ENCODE measurements at places on chromosomes 5 and 9.

DNA sequence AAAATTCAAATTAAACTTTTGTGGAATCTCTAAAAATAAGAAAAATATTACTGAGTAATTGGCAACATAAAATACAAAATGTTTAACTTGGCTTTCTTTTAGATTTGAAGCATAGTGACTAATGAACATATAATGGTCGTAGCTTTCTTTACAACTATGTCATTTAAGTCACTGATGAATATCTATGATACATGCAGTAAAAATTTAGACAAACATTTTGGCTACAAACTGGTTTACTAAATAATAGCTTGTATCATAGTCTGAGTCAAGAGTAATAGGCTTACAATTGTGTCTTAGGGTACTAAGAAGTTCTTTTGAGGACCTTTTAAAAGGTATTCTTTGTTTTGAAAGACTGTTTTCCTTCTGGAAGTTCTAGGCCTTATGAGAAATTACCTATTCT, 2.0 kb upstream of the APC start:
- DNase-seq = no peak

DNA sequence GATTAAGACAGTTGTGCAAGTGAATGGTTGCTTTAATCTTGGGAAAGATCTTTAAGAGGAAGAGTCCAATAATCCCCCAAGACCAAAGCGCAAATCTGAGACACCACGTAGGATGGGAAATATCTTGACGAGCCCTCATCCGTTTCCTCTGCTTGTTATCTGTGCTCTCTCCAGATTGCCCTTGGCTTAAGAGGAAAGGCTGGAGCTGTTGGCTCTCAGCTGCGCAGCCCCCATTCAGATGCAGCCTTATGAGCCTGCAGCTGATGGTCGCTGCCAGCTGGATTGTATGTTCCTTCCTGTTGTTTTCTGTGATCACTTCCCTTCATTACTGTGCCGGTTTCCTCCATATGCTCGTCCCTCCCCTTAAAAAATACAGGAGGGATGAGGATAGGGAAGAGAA, 47.7 kb downstream of the PWWP2A start:
- no peak for DNase-seq

DNA sequence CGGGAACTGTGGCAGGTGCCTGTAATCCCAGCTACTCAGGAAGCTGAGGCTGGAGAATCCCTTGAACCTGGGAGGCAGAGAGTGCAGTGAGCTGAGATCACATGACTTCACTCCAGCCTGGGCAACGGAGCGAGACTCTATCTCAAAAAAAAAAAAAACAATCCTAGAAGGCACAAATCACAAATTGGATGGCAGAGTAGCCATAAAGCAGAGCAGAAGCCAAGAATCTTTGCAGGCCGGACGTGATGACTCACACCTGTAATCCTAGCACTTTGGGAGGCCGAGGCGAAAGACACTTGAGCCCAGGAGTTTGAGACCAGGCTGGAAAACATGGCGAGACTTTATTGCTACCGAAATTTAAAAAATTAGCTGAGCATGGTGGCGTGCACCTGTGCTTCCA, 9.2 kb upstream of the FUBP3 start:
- DNase-seq = no peak

- no peak for DNase-seq
Observed at GRCh38 chr9:26891726-26892125, 876 bp downstream of the CAAP1 start.

- DNase-seq = no peak
Observed at GRCh38 chr5:116137544-116138378, 52.9 kb downstream of the COMMD10 start.

DNA sequence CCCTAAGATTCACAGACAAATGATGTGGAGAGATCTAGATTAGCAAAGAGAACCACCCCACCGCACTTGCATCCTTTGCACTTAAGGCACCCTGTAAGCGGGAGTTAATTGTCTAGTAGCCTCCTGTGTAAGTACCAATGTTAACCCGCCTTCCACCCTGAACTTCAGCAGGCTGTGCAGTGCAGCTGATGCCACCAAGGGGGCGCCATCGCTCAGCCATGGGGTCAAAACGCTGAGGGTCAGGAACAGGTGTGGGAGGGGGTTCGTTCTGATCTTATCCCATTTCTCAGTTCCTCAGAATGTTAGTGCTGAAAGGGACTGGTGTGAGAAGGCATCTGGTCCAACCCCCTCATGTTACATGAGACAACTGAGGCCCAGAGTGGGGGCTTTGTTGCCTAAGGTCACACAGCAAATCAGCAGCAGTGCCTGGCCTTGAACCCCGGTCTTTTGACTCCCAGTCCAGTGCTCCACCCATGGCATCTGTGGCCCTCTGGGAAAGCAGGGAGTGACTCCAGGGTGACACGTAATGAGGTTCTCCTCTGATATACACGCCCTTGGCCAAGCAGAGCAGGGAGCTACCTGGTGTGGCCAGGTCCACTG, 57.3 kb downstream of the CYFIP2 start:
- DNase-seq = no peak

- DNase-seq = peak; percentile 5
Observed at GRCh38 chr5:125409861-125410536, 663.6 kb upstream of the ZNF608 start.

DNA sequence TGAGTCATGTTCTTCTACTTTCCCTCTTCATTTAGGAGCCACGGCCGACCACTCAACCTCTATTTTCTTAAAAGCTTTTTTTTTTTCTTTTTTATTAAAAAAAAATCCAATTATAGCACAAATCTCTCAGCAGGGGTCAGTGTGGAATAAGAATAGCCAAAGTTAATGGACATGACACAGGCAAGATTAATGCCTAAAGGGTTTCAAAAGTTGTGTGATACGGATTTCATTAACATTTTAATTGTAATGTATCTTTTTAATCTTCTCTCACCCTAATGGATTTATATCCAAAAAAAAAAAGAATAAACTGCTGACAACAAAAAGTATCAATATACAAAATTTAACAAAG, 5.4 kb downstream of the NACC2 start:
- no peak for DNase-seq

GRCh38 chr5:150700246-150700593, 642 bp downstream of the RBM22 start:
- no peak for DNase-seq

- no peak for DNase-seq
Observed at GRCh38 chr5:69295088-69295754, 37.4 kb downstream of the CCDC125 start.

GRCh38 chr5:103475629-103476240, 86.9 kb downstream of the NUDT12 start:
- DNase-seq = no peak

DNA sequence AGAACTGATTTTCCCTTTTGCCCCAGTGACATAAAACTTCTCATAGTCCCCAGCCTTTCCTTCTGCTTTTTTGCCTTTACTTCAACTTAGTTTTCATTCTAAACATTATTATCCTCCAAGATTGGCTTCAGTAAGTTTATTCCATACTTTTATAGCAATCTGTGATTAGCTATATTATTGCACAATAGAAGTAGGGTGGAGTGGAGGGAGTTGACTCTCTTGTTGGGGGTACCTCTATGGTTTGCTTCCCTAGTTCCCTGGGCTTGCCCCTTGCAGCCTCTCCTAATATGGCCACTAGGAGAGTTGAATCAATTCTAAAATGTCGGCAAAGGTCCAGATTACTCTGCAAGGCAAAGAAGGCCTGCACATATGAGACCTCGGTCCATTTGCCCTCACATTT, 36.4 kb upstream of the TYRP1 start:
- DNase-seq = no peak

- no peak for DNase-seq
Observed at GRCh38 chr5:45622365-45622764, 73.8 kb downstream of the HCN1 start.

- no peak for DNase-seq
Observed at GRCh38 chr5:145775893-145776444, 59.2 kb downstream of the PRELID2 start.

DNA sequence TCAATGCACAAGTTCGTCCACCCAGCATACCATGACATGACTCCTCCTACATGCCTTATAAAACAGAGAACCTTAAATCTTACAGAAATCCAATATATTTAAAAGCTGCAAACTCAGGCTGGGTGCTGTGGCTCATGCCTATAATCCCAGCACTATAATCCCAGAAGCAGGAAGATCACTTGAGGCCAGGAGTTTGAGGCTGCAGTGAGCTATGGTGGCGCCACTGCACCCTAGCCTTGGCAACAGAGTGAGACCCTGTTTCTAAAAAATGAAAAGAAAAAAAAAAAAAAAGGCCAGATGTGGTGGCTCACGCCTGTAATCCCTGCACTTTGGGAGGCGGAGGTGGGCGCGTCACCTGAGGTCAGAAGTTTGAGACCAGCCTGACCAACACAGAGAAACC, 68.7 kb downstream of the MTMR12 start:
- DNase-seq = no peak

DNA sequence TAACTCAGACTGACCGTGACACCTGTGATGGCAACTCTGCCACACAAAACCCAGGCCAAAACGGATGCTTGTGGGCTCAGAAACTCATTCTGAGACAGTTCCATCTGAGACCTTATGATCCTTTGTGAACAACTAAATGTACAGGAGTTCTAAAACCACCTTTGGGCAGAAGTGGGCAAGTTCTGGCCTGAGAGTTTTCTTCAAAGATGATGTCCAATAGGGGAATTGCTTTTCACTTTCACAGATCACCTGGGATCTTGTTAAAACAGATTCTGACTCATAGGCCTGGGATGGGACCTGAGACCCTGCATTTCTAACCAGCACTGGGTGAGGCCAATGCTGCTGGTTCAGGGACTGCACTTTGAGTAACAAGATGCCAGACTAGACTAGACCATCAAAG, 67.8 kb upstream of the SLC25A51 start:
- no peak for DNase-seq

GRCh38 chr9:133402689-133403088, 15.1 kb downstream of the REXO4 start:
- DNase-seq = no peak

DNA sequence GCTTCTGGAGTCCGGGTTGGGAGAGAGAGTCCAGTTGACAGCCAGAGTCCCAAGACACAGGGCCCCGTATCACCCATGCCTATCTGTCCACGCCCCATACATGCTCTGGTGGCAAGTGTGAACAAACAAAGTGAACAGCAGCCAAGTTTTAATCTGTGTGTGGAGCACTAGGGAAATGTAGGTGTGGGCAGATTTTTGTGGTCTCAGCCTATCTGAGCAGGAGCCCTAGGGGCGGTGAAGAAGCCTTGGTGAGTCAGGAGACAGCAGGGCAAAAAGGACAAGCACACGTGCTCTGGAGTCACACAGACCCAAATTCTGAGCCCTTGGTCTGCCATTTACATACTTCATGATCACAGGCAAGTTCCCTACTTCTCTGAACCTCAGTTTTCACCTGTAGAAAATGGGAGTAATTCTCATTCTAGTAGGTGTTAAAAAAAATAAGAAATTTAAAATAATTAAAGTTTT, 23.2 kb downstream of the EGR1 start:
- DNase-seq = no peak

DNA sequence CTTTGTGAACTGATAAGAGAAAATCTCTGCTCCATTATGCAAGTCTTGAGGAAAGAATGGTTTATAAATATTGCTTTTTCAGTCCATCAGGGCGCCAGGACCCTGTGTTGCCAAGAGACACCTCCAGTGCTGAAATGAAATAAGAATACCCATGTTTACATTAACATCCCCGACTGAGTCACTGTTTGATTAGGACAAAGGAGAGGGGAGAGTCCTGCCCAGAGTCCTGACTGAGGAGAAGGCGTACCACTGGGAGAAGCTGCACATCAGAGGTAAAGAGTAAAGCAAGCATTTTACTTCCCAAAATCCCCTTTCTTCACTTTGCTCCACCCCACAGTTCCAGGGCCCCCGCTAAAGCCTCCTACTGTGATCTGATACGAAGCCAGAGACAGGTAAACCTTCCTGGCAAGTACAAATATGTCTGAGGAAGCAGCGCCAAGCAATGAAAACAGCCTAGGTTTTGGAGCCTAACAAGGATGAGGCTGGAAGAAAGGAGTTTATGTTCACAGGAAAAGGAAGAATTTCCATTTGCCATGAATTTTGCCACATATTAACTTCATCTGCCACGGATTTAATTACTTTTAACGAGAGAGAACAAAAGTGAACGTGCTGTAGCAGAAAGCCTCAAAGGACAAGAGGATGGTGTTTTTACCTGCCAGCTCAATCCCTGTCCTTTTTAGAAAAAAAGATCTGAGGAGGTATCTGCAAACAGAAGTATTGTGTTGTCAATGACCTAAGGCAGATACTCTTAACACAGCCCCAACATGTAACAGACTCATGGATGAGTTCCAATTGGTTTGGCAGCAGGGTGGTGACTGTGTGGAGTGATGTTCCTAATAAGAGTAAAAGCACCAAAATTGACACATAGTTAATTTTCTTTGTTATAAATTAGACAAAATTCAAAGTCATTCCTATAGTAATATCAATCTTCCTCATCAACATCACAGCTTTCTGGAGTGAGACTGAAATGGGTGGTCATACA, 209.4 kb upstream of the TLE4 start:
- no peak for DNase-seq

DNA sequence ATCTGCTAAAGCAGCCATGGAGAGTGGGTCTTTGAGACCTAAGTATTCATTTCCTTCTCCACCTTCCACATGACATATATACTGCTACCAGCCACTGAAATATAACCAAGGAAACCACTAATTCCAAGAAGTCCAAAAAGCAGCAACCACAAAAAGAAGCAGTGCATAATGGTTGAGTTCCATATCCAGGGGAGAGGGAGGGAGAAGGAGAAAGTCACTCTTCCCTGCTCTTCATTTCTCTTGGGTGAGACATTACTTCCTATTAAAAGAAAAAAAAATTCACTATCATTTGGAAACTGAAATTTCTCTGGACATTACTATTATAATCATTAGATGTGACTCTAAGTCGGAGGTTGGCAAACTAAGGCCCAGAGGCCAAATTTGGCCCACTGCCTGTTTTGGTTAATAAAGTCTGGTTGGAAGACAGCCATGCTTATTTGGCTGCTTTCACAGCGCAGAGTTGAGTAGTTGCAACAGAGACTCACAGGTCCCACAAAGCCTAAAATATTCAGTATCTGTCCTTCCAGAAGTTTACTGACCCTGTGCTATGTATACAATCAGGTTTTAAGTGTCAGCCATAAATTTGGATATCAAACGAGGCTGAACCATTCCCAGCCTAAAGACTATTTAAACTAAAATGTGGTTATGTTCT, 168.6 kb downstream of the MPDZ start:
- DNase-seq = no peak

GRCh38 chr9:135262248-135262647, 174.8 kb downstream of the OLFM1 start:
- DNase-seq = no peak

- DNase-seq = no peak
Observed at GRCh38 chr5:171162596-171162995, 146.5 kb upstream of the TLX3 start.

- no peak for DNase-seq
Observed at GRCh38 chr5:24817966-24818365, 173.2 kb upstream of the CDH10 start.

DNA sequence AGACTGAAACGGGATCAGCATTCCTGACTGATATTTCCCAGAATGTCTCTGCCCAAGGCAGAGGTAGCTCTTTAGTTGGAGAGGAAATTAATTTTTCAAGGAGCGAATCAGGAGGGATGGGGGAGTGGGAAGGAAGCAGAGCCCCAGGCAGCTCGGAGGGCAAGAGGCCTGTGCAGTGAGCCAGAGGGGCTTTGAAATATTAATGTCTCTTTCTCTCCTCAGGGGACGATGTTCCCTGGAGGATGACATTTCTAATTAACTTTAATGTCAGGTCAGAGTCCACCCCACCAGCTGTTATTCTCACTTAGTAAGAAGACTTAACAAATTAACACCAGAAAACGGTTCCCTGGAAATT, 45.6 kb downstream of the SLC6A7 start:
- no peak for DNase-seq
